Natural killer cell treated with Interleukin-12 subunit alpha and Interleukin-12 subunit beta and Interleukin-15 and Interleukin-18, amount 100 ng/mL, for 72 hours (primary cell): ENCODE measurements at places on chromosomes 5 and 9. TPM values are rescaled to one million over a fixed set of nuclear protein-coding genes. Genes with fewer than 3 reads are reported as not detected.

Gene SPINK4
- total RNA-seq = not detected

Gene PCDHGA12
- total RNA-seq = 1.4 TPM

Gene NME5
- total RNA-seq = not detected

Gene AQP3
- total RNA-seq = 1.9 TPM

Gene OR1N2
- total RNA-seq = not detected

Gene PRUNE2
- 0.57 TPM for total RNA-seq
